Stimulated activated CD8-positive, alpha-beta memory T cell treated with anti-CD3 and anti-CD28 coated beads, Interleukin-15, amount 100 ng/mL, for 24 hours (primary cell): ENCODE measurements at places on chromosomes 7 and 10.

DNA sequence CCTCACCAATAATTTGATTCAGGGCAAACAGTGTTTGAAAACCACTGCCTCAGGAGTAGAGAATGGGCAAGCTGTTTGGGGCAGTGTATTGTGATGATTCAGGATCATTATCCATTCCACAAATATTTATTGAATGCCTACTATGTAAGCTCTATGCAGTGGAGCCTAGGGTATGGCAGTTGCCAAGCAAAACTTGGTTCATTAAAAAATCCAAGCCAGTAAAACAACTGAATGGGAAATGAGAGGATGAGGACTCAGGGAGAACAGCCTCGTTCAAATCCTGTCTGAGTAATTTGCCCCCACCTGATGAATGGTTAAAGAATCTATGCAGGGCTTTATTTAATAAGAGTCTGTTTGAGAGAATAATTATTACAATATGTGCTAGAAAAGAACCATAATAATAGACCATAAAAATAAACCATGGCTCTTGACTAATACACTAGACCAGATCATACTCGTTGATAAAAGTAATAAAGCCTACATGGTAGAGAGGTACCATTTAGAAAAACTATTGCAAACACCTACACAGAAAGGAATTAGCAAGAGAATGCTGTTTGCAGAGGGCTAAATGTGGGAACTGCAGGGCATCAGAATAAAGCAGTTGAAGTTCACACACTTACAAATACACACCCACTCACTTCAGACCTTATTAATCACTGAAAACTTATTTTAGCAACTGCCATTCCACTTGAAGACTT lies 71.7 kb downstream of the CREB5 start:
- DNase-seq, result no peak

- DNase-seq, result no peak
Observed at GRCh38 chr7:139566736-139567646, 43.5 kb downstream of the CLEC2L start.

GRCh38 chr7:131068604-131069021 lies 259.1 kb upstream of the MKLN1 start:
- no peak for DNase-seq

- DNase-seq, result no peak
Observed at GRCh38 chr10:78664929-78665553, 403.7 kb upstream of the ZMIZ1 start.

GRCh38 chr7:69260023-69260422 lies 338.3 kb upstream of the AUTS2 start:
- no peak for DNase-seq

- DNase-seq, result no peak
Observed at GRCh38 chr10:118992496-118992895, 37.0 kb upstream of the NANOS1 start.

GRCh38 chr7:94303695-94304094 lies 91.0 kb upstream of the COL1A2 start:
- no peak for DNase-seq

GRCh38 chr10:88270871-88271713 lies 312.0 kb downstream of the RNLS start:
- no peak for DNase-seq

DNA sequence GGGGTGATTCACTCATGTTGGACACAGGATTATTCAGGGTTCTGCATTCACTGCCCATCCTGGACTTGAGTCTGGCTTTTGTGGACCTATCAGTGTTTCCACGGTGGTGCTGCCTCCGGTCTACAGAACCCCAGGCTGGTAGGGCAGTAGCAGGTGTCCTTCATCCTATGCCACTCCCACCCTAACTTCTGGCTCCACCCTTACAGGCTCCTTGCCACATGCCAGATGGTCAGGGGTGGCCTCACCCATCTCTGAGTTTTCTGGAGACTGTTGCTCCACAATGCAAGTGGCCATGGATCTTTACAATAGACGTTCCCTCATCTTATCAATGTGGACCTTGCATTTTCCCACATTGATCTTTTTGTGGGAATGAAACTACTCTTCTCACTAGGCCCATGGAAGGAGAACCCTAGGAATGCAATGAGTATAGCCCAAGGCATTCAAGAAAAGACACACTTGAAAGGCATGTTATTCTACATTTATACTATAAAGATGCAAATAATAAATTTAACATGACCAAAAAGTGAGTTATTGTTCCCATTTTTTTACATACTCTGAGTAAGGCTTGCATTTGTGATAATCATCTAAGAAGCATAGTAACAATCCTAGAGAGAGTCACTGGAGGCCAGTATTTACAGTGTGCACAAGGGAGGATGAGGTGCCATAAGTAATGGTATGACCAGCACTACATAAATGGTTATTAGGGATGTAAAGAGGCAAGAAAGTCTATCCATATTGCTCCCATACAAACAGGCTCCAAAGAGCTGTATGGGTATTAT lies 57.4 kb upstream of the ADO start:
- no peak for DNase-seq

- DNase-seq, result no peak
Observed at GRCh38 chr7:73769481-73770001, 529 bp downstream of the CLDN3 start.

DNA sequence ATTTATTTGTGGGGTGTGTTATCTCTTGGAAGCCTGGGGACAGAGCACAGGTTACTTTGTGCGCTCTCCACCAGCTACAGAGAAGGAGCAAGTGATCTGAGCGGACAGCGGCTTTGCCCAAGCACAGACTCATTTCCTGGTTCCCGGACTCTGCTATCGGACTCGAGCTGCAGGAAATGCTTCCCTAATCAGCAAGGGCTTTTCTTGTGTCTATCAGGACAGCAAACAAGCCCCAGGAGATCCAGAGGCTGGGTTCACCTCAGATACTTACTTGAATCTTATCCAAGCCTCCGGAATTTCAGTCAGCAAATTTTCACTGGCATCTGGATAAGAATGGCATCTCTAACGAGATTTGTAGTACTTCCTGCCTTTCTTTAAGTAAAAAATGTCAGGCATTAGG lies 27.8 kb downstream of the MRC1 start:
- no peak for DNase-seq

GRCh38 chr10:416091-416515 lies 273.4 kb downstream of the DIP2C start:
- no peak for DNase-seq

GRCh38 chr7:43484678-43485395 lies 98.1 kb upstream of the STK17A start:
- DNase-seq, result no peak

- no peak for DNase-seq
Observed at GRCh38 chr7:130732980-130733930, 752 bp downstream of the KLF14 start.

DNA sequence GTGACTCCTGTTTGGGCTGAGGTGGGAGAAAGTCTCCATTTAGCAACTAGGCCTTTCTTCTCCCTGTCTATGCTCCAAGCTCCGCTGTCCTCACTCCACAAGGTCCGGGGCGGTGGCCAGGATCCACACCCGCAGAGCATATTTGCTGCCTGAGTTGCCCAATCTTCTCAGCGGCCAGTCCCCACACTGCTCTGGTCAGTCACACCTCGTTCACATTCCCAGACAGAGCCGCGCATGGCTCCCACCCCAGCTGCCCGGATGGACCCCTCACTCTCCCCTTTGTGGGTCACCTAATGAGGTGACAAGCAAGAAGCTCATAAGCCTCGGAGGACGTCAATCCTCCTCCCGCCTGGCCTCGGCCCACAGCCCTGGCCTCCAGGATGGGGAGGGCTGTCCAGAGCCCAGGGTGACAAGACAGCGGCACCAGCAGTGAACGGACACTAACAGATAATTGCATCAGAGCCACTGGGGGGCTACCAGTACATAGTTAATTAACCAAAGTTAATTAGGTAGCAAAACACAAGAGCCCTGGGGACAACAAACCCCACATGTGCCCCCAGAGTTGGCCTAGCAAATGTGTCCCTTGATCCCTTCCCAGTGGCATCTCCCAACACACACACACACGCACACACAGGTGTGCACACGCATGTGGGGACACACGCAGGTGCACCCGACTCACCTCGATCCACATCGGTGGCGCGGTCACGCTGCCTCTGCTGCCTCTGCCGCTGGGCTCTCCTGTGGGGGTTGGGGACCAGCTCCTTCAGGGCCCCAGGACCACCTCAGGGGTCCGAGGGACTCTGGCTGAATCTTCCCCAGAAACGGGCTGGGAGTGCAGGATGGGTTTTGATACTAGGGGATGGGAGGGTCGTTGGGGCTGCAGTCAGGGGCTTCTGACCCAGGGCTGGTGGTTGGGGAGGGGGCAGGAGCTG lies 11.8 kb downstream of the EPHA1 start:
- no peak for DNase-seq
